ENCODE measurements at places on chromosomes 5 and 9. TPM values are rescaled to one million over a fixed set of nuclear protein-coding genes. Genes with fewer than 3 reads are reported as not detected.

Gene DROSHA
- polyA plus RNA-seq: 20.6 TPM

GRCh38 chr9:114916481-114916880 is 13.9 kb downstream of the TNFSF8 start:
- H3K27ac ChIP-seq: no peak overlapping the region
- no peak for DNase-seq
- H3K4me1 ChIP-seq: peaks cover 6% of the 10 kb centered on the region
- no peaks in the 10 kb centered on the region for H3K27me3 ChIP-seq

Gene C9orf153
- 0.18 TPM for polyA plus RNA-seq

- H3K27ac ChIP-seq: peak overlapping the region; percentile 91
- no peaks in the 10 kb centered on the region for H3K27me3 ChIP-seq
- H3K4me3 ChIP-seq: peak overlapping the region; percentile 86
Measured at GRCh38 chr9:120714846-120715388, 647 bp upstream of the MEGF9 start.

GRCh38 chr5:97009212-97009898 is 73.5 kb downstream of the LNPEP start:
- H3K4me3 ChIP-seq: peak overlapping the region; percentile 85
- peak overlapping the region; percentile 81 for H3K27ac ChIP-seq
- peak; percentile 56 for DNase-seq

GRCh38 chr5:65876970-65877369 is 49.4 kb upstream of the ERBIN start:
- H3K4me3 ChIP-seq: no peak overlapping the region
- H3K4me1 ChIP-seq: no peaks in the 10 kb centered on the region
- peaks cover 7% of the 10 kb centered on the region for H3K36me3 ChIP-seq
- H3K27me3 ChIP-seq: no peaks in the 10 kb centered on the region

Gene HAVCR2
- 2.5 TPM for polyA plus RNA-seq

Measured in naive B cell (primary cell).